Activated CD4-positive, alpha-beta T cell treated with anti-CD3 and anti-CD28 coated beads for 1 hour (primary cell): ENCODE measurements at places on chromosomes 16 and 17.

DNA sequence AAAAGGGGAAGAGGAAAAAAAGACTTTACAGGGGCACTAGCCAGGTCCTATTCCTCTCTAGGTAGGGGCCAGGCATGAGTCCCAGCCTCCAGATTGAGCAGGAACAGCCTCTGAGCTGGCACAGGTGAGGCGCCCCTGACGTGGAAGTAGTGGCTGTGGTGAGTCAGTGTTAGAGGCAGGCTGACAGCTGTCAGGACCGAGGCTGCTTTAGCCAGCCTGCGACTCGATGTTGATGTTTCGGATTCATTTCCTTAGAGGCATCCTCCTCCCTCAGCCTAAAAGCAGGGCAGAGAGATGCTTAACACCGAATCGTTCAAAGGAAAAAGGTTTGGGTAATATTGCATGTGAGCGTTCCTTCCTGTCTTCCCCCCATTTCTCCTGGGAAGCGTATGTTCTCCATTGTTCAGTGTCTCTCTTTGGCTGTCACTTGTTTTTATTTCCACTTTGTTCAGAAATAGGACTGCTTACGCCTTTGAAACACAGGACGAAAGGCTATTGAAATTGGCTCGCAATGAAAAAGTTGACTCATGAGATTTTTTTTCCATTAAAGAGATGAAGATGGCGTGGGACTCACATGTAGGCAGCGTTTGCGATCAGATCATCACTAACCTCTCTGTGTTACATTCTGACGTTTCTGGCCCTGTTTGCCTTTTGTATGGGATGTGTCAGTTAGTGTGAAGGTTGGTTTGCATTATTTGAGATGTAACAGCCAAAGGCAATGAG, 1.3 kb downstream of the KIAA0513 start:
- peak; percentile 65 for DNase-seq

DNA sequence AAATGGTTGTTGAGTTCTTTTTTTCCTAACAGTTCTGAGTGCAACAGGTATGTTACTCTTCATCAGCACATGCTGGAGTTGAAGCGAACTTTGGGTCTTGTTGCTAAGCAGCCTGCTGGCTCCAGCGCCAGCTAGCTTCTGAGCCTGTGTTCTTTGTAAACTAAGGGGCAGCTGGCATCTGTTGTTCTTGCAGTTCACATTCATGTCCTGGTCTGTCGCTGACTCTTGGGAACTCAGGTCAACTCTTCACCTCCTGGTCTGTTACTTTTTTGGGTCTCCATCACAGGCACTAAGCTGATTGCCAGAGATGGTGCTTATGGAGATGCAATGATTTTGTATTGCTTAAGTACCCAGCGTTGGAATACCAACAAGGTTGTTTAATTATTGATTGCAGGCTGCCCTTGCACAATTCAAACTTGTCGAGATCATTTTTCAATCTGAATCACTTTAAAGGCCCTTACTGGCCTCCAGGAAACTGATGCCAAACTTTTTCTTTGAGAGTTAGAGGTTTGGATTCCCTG, 40.9 kb downstream of the USP10 start:
- no peak for DNase-seq

DNA sequence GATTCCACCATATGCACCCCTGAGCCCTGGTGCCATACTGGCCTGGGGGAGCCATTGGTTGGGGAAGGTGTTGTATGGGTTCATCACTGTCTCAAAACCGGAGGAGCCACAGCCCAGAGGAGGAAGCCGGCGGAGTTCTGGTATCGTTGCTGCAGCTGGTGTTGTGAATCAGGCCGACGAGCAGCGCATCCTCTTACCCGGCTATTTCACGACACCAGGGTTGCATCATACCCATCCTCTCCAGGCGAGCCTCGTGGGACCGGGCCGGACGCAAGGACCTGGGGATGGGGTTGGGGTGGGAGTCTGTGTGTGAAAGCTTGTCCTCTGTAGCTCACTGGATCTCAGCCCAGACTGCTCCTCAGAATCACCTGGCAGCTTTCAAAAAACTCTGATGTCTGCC, 6.6 kb upstream of the SLC12A3 start:
- no peak for DNase-seq

DNA sequence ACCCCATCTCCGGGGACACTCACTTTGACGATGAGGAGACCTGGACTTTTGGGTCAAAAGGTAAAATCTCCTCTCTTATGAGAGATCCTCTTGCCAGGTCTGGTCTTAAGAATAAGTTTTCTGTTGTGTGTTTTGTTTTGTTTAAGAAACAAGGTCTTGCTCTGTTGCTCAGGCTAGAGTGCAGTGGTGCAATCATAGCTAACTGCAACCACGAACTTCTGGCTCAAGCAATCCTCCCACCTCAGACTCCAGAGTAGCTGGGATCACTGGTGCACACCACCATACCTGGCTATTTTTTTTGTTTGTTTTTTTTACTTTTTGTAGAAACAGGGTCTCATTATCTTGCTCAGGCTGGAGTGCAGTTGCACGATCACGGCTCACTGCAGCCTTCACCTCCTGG, 4.1 kb downstream of the MMP25 start:
- no peak for DNase-seq

- DNase-seq: no peak
These were observed 1.3 kb downstream of the MKS1 start for GRCh38 chr17:58217766-58218165.

DNA sequence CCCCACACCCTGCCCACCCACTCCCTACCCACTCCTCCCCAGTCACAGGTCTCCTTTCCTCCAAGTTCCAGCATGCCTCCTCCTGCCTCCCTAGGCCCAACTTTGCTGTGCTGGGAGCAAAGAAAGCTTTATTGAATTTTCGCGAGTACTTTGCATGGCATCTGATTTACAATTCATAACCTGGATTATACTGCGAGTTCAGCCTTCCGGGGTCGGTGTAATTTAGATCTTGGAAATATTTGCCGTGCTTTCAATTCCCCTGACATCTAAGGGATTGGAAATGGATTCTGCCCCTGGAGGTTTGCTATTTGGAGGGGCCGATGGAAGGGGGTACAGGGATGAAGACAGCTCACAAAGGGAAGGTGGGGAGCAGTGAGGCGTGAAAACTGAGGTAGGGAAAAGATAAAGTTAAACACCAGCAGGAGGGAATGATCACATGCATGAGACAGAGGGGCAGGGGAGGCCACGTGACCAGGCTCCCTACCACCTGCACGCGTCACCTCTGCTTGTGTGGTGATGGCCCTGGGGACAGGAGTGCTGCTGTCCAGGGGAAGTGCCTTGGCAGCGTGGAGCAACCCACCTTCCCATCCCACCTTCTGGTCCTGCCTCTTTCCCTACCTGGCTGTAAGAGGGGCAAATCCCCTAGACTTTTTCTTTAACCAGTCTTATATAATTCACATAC, 132.3 kb upstream of the RPL38 start:
- no peak for DNase-seq

GRCh38 chr17:46061435-46061834, 62.4 kb downstream of the STH start:
- no peak for DNase-seq

- DNase-seq: peak; percentile 40
These were observed 1.4 kb downstream of the HAGHL start for GRCh38 chr16:728131-728889.

- DNase-seq: peak; percentile 82
These were observed 10.0 kb downstream of the ATP5PD start for GRCh38 chr17:75036643-75037268.

DNA sequence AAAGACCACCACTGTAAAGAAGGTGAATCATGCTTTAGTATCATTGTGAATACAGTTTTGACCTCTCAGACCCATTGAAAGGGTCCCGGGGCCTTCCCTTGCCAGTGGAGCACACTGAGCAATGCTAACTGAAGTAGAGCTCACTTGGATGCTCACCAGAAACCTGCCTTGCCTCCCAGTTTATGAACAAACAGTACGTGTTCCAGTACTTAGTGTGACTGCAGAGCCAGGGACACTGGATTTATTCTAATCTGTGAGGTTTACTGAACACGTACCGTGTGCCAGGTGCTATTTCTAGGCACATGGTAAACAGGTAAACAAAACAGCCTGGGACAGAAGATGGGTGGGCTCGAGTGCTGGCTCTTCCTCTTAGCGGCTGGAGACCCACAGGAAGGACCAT, 79.6 kb downstream of the FOXL1 start:
- DNase-seq: no peak

- DNase-seq: peak; percentile 70
These were observed 2.6 kb upstream of the TSPOAP1 start for GRCh38 chr17:58330997-58331814.

DNA sequence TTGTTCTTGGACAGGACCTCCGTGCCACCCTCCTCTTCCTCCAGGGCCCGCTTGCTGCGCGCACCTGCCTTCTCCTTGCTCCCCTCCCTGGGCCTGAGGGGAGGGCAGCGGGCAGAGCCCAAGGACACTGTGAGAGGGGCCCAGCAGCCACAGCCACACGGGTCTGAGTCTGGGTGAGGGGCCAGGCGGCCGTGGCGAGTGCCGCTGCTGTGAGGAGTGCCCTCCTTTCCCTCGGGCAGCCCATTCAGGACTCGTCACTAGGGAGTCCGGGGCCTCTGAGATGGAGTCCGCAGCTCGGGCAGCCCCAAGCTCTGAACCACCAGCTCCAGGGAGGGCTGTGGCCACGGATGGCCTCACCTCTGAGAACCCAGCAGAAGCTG, 5.6 kb downstream of the DUS1L start:
- no peak for DNase-seq

- DNase-seq: no peak
These were observed 74.1 kb upstream of the TBX2 start for GRCh38 chr17:61325382-61326073.

DNA sequence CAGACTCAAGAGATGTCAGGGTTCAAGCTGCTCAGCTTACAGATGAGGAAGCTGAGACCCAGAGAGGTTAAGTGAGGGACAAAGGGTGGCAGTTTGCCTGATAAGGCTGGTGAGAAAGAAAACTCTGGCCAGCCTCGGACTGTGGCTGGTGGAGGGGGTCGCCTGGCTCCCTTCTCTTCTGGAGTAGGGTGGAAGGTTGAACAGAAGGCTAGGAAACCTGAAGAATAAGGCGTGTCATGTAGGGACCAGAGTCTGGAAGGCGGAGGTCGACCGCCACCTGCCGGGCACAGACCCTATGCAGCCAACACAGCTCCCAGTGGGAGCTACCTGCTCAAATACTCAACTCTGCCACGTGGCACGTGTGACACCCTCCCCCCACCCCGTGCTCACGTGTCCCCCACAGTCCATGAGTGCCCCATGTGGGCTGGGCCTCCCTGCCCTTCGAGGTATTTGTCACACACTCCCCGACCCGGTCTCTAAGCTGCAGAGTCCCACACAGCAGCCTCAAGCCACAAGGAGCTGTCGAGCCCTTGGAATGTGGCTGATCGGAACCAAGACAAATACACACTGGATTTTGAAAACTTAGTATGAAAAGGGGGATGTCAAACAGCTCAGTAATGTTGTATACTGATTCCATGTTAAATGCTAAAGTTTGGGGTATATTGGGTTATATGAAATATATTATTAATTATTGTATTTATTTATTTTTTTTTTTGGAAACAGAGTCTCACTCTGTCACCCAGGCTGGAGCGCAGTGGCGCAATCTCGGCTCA, 11.8 kb downstream of the HID1 start:
- DNase-seq: peak; percentile 34

DNA sequence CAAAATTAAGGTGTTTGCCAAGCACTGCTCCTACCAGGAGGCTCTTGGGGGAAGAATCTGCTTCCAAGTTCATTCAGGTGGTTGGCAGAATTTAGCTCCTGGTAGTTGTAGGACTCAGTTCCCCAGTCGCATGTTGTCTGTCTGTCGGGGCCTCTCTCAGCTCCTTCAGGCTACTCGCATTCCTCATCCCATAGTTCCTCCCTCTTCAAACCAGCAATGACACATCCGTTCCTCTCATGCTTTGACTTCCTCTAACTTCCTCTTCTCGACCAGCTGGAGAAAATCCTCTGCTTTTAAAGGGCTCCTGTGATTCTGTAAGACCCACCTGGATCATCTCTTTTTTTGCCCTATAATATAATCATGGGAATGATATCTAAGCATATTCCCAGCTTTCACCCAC, 108.1 kb downstream of the PMP22 start:
- no peak for DNase-seq

DNA sequence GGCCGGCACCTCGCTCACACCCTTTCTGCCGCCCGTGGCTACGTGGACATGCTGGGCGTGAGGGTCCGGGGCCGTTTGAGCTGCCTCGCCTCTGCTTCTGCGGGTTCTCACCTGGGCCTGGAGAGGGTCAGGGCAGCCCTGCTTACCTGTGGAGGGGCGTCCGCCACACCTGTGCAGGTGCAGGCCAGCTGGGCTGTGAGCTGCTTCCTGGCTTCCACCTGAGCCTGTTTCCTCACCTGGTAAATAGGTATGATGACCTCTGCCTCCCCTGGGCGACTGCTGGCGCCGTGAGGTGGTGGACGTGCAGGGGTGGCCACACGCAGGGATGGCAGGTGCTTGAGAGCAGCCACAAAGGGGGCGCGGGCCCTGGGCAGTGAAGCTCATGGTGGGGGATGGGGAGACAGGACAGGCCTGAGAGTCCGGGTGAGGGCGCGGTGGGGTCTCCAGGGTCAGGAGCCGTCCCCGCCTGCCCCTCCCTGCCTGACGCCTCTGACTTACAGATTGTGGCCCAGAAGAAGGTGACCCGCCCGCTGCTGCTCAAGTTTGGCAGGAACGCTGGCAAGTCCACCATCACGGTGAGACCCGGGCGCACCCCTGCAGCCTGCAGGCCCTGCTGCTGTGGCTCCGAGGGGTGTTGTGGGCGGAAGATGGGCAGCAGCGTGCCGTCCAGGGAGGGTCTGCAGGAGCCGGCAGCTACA, 7.8 kb downstream of the CPNE7 start:
- no peak for DNase-seq

DNA sequence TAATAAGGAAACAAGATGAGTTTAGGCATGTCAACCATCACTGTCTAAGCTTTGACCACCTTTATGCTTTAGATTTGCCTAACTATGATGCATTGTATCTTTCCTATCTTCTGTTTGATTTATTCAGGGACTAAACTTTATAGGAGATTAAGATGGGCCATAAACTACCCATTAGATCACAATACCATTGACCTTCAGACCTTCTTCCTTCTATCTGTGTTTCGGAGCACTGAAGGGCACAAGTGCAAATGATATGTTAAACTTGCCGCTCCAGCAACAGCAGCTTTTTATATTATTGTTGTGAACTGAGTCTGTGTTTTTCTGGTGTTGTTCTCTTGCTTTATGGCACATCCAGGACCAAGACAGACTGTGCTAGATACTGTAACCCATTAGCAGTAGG, 16.6 kb upstream of the ALDH3A2 start:
- no peak for DNase-seq

DNA sequence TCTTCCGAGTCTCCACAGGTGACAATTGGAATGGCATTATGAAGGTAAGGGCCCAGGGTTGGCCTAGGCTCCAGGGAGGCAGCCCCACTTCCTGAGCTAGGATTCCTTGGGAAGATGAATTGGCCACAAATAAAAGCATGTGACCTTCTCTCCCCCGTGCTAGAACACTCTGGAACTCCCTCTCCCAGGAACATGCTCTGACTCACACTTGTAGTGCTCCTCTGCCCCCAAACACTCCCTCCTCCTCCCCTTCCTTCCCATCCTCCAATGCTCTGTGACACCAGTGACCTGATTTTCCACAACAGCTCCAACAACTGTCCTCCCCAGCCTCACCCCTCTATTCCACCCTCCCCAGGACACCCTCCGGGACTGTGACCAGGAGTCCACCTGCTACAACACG, 16.4 kb upstream of the ABCC3 start:
- DNase-seq: no peak
